ENCODE measurements at places on chromosomes 11 and 22.

GRCh38 chr11:84103096-84103495, 816.9 kb upstream of the CCDC90B start:
- no peak for DNase-seq

DNA sequence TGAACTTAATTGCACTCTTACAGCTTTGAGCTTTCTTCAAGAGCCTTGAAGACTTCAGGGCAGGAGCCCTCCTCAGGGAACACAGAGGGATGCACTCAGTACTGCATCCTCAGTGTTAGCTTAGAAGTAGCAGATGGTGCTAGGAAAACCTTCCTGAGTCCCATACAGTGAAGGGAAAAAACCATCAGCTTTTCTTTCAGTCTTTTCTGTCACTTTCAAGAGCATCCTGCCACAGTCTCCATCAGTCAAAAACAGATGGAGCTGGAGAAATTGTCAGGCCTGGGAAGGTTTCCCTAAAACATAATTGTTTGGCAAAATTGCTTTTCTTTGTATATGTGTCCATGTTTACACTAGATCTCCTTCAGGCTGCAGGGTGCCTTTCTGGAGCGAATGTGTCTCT, 384.1 kb downstream of the NELL1 start:
- no peak for DNase-seq

DNA sequence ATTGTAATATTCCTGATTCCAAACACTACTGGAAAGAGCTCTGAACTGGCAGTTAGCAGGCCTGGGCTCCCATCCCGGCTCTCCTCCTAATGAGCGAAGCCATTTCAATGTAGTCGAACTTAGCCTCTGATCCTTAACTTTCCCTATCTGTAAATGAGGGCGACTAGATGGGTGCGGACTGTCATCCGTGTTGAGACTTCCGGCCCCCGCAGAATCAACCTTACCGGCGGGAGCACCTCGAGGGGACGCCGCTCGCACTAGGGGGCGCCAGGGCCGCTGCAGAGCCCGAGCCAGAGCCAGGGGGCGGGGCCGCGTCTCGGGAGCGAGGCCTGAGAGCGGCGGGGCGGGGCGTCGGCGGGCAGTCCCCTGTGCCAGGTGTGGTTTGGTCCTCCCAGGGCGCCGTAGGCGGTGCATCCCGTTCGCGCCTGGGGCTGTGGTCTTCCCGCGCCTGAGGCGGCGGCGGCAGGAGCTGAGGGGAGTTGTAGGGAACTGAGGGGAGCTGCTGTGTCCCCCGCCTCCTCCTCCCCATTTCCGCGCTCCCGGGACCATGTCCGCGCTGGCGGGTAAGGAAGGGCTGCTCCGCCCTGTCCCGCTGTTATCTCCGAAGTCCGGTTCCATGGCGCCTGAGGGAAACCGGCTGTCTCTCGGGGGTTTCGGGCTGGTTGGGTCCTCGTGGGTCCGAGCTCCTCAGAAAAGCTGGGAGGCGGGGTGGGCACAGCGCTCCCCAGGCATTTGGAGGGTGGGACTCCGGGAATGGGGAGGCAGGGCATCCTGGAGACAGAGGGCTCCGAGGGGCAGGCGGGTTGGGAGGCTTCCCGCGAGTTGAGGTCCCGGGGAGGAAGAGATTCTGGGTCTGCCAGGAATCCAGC, at the start of gene LIMK2:
TSS of gene LIMK2 (plus strand) at position 437 of the 869 bp plus-strand sequence. CDS start at position 548, 111 bp downstream.
- peak; percentile 41 for DNase-seq

DNA sequence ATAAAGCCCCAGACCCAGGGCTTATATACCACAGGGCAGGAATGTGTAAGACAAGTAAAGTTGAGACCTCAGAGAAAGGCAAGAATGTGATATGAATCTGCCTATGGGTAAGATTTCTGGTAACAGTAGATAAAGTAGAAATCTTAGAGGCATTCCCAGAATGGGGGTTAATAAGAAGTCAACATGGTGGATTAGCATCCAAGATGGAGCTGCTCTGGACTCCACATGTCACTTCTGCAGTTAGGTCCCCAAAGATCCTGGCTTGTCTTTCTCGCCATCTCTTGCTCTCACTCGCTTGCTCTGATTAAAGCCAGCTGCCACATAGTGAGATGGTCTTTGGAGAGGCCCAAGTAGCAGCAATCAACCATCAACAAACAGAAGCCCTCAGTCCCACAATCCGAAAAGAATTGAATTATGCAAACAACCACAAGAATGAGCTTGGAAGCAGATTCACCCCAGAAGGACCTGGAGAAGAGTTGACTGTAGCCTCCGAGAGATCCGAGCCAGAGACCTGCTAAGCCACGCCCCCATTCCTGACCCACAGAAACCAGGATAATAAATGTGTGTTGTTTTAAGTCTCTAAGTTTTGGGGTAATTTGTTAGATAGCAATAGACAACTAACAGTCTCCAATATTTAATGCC, 5.4 kb upstream of the C11orf86 start:
- DNase-seq: no peak

DNA sequence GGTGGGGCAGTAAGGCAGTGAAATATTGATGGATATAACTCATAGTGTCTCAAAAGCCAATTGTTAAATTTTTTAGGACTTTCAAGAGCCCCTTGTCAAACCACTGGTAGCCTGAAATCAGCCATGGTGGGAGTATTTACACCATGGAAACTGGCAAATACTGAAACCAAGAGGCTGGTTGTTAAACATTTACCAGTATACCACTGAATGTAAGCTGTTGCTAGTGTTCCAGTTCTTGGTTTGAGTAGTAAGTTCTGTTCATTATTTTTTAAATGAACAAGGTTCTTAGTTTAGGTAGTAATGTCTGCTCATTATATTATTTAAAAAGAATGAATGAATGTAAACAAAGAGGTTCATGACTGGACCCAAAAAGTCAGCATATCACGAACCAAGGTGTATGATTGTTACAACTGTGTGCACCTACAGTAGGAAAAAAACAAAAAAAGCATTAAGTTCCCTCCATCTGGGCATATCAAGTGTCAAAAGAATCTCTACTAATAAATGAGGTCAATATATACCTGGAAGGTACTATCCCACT, 4.5 kb upstream of the EIF3F start:
- DNase-seq: no peak

DNA sequence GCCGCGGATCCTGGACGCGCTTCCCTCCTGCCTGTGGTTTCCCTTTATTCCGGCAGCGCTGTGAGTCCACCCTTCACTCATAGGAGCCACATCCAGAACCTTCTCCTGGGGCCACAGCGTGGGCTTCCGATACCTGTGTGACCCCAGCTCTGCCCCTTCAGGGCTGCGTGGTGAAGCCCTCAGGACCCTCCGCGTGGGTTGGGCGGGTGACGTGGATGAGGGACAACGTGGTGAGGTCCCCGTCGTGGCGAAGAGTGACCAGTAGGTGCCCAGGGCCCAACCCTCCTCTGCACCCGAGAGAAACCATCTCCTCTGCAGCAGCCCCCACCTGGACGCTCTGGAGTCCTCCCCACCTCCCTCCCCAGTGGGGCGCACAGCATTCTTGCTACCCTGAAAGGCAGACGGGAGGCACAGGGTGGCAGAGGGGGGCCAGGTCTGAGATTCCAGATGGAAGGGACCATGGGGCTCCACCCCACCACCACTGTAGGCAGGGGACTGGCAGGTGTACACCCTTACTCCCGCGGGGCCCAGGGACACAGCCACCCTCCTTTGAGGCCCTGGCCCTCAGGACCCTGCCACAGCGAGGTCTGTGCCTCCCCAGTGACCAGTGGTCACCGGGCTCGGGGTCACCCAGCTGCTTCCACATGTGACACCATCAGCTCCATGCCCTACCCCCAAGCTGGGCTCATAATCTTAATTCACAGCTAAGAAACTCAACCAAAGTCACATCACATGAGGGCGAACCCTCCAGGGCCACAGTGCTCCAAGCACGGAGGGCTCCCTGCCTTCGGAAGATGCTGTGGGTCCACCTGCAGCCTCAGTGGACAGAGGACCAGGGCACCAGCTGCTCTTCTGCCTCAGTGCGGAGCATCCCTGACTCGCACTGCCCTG, 3.4 kb upstream of the ZBED4 start:
- no peak for DNase-seq

DNA sequence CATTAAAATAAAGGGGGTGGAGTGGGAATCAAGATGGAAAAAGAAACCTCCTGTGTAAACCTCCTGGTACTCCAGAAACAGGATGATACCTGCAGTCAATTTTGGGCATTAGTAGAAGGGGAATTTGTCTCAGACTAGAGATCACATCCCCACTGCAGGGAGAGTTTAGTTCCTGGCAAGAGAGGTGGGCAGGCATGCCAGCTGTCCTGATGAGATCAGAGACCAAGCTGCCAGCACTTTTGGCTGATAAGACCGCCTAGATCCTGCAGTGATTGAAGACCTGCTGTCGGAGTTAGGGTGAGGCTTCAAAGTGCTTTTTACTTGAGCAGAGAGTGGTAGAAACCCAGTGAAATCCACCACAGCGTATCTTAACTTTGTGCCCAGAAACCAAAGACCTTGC, 29.7 kb upstream of the NELL1 start:
- DNase-seq: no peak

DNA sequence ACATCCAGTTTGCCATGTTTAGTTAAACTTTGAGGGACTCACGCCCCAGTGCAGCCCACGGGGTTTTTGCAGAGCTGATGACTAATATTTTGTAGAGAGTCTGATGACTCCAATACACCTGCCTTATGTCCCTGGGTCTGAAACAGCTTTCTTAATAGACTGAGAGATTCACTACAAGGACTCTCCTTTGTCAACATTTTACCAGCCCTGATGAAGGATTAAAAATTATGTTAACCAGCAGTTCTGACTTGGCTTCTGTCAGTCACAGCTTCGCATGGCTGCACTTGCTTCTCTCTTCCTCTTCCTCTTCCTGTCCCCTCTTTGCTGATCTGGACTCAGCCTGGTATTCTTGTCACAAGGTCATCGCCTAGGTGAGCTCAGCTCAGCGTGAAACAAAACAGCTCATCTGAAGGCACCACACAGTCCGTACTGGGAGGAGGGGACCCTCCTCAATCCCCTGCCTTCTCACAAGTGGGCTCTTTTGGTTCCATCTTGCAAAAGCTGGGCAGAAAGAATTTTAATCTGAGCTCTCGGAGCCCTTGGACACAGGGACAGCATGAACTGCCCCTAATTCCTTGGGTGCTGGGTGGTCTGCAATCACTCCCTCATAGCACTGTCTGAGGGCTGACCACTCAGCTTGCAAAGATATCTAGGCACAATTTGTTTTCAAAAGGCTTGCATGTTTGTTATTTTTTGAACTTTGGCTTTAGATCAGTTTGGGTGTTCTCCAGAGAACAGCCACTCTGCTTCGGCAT, 38.1 kb upstream of the POU2AF1 start:
- no peak for DNase-seq

DNA sequence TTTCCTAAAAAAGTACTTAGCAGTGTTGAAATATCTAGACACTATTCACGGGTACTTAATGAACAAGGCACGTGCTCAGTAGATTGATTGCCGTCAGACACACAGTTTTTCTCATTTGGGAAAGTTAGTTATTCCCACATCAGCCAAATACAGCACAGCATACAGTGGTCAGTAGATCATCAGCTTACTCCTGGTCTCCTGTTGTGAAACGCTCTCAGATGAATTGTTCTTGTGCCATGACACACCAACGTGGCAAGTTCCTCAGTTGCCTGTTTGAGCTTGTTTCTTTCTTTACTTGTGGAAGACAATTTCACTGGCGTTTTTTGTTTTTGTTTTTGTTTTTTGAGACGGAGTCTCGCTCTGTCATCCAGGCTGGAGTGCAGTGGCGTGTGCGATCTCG, 8.6 kb downstream of the TAB1 start:
- DNase-seq: no peak

- no peak for DNase-seq
These were observed 132.6 kb upstream of the HSD17B12 start for GRCh38 chr11:43547889-43548381.

DNA sequence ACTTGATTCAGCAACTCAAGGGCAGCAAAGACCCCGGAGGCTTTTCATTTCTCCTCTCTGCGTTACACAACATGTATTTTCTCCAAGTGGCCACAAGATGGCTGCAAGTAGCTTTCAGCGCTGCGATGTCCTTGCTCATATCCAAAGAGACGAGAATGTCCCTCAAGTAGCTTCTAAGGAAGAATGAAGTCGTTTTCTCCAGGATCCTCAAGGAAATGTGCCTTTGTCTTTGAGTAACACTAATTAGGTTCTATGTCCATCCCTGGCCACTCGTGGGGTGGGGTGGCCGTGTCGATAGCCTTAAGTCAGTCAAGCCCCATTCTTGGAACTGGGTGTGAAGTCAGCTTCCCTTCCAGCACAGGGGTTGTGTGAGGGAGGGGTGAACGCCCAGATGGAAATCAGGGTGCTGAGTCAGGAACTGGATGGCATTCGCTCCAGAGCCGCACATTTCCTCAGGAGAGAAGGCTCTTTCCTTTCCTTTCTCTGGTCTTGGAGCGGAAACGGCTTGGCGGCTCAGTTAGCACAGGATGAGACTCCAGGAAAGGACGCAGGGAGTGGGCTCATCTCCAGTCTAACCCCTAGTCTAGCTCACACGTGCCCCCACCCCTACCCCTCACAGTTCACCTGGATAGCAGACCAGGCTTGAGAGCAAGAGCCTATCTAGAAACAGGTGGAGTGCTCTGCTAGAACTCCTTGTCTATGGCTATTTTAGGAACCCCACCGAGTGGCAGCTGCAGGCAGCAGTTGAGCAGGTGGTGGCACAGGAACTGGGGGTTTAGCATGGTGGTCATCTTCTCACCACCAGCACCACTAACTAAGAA, 44.3 kb downstream of the NNMT start:
- DNase-seq: no peak

DNA sequence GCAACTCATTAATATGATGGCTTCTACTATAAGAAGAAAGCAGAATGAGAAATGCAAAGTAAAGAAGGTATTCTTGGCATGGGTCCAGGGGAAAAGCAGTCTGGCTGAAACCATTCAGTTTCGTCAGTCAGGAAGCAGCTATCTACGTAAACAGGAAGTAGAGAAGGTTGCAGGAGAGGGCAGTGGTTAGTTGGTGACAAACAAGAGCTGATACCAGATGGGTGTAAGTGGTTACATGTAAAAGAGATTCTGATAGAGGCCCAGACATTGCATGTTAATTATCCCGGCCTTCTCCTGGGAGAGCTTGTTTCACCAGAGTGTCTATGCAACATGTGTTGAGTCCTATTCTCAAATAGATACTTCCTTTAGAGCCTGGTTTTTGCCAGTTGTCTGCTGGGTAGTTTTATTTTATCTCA, 58.4 kb upstream of the PSMA1 start:
- DNase-seq: peak; percentile 64

DNA sequence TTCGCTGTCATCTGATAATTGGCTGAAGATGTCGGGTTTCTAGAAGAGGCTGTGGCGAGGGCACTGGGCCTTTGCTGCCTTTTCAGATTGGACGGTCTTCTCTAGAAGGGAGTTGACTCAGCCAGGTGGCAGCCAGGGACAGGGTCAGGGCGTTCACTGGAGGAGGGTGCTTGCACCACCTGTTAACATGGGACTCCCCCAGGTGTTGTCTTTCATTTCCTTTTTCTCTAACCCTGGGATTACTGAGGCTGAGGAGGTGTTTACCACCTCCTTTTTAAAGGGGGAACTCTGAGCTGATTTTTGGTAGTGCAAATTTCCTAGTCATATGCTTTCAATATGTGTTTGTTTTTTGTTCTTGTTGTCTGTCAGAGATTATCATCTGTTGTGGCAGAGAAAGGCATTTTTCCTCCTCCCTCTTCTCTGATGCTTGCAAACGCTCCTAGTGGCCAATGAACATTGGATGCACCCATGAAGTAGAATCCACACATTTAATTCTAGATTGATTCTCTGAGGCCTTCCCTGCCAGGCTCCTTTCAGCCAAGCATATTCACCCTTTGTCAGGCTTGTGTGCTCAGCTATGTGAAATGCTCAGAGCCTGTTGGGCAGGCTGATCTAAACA, 54.1 kb downstream of the LDLRAD3 start:
- no peak for DNase-seq

All from SIG-M5 (cell line).